ENCODE measurements at places on chromosomes 1 and 21.

DNA sequence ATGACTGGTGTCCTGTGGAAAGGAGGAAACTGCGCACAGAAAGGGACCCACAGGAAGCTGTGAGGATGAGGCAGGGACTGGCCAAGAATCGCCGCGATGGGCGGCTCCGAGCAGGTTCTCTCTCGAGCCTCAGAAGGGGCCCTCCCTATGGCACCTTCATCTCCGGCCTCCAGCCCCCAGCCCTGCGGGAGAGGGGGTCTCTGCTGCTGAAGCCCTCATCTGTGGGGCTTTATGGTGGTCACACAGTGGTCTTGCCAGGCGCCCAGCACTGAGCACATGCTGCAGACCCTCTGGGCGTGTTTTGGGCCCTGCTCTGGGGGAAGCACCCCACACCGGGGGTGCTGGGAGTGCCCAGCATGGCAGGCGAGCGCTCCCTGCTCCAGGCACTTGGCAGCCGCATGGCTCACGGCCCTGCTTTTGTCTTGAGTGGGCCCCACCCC, 86.6 kb upstream of the ACTRT2 start:
- no peak for DNase-seq

- peak; percentile 39 for DNase-seq
Measured at GRCh38 chr1:231420959-231421545, 1.0 kb downstream of the EGLN1 start.

GRCh38 chr1:16101623-16102022, 28.2 kb upstream of the FAM131C start:
- DNase-seq = no peak

- DNase-seq = no peak
Measured at GRCh38 chr21:45994086-45994661, 12.6 kb downstream of the COL6A1 start.

DNA sequence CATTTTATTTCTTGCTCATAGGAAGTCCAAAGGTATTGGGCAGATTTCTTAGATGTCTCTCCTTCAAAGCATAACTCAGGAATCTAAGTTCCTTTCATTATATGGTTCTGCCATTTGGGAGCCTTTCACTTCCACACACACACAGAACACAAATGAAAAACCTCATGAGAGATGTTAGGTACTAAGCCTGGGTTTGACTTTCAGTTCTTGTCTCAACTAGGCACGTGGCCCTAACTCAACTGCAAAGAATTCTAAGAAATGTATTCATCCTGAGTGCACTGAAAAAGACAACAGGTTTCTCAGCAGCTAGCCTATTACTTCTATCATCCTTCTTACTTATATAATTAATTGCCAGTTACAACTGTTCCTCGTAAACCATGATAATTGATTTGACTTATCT, 190.0 kb upstream of the SAMSN1 start:
- no peak for DNase-seq

DNA sequence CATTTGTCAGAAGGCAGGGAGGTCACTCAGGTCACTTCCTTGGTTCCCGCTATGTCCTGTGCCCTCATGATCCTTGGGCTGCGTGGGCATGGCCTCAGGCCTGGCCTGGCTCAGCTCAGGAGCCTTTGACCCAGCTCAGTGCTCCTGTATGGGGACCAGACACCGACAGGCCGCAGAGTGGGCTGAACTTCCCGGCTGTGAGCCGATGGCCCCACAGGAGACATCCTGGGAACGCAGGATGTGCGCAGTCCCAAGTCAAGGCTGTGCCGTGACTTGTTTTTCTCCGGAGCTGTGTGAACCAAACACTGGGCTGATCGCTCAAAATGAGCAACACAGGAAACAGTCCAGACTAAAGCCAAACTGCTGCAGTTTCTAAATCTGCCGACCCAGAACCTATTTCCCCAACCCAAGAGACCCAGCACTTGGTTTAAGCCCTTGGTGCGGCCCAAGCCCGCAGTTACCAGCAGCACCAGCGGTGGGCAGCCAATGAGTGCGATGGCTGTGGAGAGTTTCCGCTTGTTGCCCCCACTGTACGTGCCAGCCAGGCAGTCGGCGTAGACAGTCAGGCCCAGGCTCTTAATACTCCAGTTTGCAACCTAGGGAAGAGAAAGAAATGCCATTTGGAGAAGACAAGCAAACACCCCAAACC, 92.3 kb upstream of the GCLM start:
- DNase-seq = no peak

DNA sequence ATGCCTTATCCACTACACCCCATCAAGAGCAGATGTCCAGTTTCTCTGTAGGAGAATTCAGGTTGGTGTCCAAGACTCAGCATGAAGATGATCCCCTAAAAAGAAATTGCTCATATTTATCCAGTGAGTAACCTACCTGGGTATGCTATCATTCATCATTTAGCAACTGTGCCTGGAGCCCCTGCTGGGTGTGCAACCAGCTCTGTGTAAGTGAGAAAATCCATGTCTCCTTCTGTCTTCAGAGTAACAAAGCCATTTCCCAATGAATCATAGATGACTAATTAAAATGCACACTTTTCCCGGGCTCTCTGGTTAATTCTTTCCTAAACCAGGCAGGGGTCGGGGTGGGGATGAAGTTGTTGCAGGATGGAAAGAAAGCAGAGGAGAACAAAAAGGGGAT, 35.8 kb downstream of the OLFML3 start:
- peak; percentile 84 for DNase-seq

DNA sequence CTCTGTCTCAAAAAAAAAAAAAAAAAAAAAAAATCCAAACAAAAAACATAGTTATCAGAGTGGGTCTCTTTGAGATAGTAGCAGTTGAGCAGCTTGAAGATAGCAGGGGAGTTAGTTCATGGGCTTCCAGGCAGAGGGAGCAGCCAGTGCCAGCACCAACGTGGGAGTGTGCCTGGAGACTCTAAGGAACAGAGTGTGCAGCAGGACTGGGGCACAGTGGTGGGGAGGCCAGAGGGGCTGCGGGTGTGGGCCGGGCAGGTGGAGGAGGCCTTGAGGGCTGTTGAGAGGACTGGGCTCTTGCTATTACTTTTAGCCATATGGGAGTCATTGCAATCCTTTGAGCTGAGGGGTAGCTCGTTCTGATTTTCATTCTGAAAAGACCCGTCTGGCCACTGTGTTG, 63.8 kb downstream of the RYR2 start:
- DNase-seq = no peak

- no peak for DNase-seq
Measured at GRCh38 chr1:183632114-183632513, 3.5 kb downstream of the ARPC5 start.

GRCh38 chr1:114025609-114026401, 46.5 kb downstream of the OLFML3 start:
- peak; percentile 56 for DNase-seq

GRCh38 chr1:239184561-239185244, 201.7 kb upstream of the CHRM3 start:
- no peak for DNase-seq

DNA sequence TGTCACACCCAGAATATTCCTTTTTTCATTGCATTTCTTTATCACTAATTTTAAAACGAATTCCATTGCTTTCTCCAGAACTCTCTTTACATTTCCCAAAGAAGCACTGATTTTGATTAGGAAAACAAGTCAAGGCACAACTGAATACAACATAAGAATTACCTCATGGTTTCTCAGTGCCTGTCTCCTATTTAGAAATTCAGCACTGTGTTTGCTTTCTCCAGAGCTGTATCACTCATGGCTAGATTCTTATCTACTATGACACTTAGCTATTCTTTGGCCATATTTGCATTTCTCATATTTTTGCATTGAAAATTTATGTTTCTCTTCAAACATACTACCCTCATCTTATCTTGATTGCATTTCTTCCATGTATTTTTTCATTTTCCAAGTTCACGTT, 1402.0 kb downstream of the MRPL39 start:
- no peak for DNase-seq

DNA sequence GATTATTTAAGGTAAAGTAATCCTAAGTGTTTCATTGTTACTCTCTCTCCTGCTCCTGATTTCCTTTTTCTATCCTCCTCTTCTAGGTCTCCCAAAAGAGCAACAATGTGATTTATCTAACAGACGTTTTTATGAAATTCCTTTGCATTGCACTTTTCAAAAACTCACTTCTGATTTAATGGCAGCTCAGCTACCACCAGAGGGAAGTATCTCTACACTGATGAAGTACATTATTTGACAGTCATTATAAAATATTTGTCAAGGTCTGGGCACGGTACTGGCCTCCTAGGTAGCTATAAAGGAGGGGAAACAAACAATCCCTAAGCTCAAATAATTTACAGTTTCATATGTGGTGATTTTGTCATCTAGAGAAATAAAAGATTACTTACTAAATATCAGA, 15.6 kb downstream of the TMPRSS15 start:
- DNase-seq = no peak

- no peak for DNase-seq
Measured at GRCh38 chr1:17544776-17545350, 5.4 kb downstream of the ARHGEF10L start.

- peak; percentile 25 for DNase-seq
Measured at GRCh38 chr1:212037900-212038299, 2.4 kb downstream of the DTL start.

- no peak for DNase-seq
Measured at GRCh38 chr1:231882790-231883189, 256.2 kb downstream of the DISC1 start.

DNA sequence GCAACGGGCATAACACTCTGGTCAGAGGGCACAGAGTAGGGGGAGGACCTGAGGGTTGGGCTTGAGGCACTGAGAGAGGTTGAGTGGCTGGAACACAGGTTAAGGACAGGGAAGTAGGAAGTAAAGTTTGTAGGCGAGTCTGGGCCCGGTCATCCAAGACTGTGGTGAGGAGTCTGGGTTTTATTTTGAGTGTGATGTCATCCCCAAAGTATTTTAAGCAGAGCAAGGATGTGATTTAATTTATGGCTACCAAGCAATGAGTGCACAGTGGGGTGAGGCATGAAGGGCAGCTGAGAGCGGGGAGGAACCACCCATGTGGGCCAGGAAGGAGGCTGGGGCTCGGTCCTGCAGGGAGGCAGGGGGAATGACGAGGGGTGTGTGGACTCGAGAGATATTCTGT, 11.2 kb upstream of the VWA5B1 start:
- peak; percentile 68 for DNase-seq
